ENCODE measurements at places on chromosomes 3 and 15.

- DNase-seq, result no peak
Observed at GRCh38 chr3:134464064-134464688, 21.6 kb downstream of the ANAPC13 start.

DNA sequence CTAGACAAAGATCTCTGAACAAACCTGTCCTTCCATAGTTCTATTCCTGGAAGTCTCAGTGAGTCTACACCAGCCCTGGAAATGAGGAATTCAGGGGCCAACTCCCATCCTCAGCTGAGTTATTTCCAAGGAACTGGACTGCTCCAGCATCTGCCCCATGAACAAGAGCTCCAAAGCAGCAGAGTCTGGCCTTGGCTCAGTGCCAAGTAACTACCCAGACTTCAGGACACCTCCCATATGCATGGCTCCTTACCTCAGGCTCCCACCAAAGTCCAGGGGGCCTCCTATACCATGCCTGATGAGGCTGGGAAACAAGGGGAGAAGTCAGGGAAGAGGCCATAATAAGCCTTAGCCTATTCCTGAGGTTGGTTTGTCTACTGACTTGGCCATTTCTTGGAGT, 45.0 kb downstream of the FAIM start:
- no peak for DNase-seq

- no peak for DNase-seq
Observed at GRCh38 chr15:67196222-67196621, 58.2 kb downstream of the AAGAB start.

DNA sequence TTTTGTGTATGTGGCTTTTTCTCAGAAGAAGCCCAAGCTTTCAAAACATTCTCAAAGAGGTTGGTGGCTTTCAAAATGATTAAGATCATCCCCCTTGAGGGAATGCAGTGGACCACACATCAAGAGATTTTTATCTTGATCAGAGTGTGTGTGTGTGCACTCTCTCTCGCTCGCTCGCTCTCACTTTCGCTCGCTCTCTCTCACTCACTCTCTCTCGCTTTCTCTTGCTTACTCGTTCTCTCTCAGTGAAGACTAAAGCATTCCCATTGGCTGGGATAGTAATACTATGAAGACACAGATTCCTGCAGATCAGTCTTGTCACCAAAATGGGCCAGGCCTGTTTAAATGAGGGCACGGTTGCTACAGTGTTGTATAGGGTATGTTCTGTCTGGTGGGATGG, 365.7 kb downstream of the EDEM1 start:
- no peak for DNase-seq

GRCh38 chr15:31383139-31383538, 56.5 kb downstream of the KLF13 start:
- no peak for DNase-seq

DNA sequence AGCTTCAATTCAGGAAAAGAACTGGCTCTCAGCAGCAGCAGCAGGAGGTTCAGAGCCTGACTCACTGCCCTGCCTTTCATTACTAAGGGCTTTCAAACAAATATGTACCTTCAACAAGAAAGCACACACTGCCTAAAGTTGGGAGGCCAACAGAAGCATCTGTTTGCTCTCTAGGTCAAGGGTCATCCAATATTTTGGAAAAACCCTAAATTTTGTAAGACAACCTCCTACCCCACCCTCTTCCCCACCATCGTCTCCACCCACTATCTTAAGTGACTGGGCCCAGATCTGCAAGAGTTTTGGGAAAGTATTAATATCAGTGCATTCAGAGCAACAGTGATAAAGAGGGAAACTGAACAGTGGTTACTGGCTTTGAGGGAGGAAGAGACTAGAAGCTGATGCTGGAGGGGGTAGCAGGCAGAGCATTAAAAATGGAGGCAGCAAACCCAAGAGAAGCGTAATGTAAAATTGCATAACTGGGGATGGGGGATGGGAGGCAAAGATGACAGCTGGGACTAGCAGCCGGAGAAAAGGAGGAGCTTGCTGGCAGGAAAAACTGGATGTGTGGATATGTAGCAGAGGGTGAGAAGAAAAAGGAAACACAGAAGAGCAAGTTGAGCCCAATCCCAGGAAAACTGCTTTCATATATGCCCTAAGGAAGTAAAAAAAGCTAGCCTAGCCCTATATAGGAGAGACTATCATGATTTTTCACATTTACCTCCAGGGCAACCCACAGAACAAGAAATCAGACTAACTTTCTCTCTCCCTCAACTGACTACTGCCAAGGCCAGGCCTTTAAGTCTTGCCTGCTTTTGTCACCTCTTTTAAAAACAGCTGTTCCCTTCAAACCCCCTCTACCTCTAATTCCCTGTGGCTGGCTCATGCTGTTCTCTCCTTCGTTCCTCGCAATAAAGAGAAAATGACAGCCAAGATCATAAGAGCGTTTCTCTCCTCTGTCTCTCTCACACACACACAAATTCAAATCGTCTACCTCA, 31.4 kb downstream of the NPTN start:
- DNase-seq, result no peak

- DNase-seq, result no peak
Observed at GRCh38 chr3:57959423-57960173, 48.6 kb upstream of the FLNB start.

DNA sequence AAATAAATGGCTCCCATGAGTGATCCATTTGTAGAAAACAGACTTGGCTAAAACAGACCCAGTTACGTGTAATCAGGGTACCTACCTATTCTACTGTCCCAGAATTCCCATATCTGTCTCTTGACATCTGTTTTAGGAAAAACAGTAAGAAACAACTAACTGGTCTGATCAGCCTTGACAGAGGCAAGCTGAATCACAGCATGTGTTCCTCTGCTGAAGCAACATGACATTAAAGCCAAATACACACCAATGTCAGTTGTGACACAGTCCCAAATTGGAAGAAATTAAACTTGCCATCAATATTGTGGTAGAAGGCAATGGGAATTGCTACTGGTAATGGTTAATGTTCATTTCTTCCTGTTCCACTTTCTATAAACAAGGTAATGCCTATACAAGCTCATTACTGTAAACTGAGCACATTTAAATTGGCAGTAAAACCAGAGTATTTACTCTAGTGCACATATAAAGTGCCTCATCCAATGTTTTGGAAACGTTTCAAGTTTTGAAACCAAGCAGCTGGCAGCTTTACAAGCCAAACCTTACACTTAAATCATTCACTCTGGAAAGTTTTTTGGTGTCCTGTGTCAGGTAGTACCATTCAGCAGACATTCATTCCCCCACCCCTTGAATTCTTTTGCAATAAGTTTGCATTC, 27.0 kb downstream of the ALDH1A2 start:
- DNase-seq, result no peak

DNA sequence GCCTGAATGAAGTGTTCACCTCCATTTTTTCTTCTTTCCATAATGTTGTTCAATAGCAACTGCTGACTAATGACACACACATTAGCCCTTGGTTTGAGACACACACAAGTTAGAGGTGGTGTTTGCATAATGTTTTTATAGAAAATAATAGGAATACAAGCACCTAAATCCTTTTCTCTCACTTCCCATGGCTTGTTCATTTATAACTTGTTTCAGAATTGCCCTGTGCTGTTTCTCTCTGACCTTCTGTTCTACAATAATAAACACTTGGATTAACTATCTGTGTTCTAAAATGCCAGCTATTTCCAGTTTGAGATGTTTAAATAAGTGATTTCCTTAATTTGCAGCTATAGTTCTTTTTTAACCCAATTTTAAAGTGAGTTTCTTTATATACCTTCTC, 525.1 kb upstream of the ROBO2 start:
- DNase-seq, result no peak

DNA sequence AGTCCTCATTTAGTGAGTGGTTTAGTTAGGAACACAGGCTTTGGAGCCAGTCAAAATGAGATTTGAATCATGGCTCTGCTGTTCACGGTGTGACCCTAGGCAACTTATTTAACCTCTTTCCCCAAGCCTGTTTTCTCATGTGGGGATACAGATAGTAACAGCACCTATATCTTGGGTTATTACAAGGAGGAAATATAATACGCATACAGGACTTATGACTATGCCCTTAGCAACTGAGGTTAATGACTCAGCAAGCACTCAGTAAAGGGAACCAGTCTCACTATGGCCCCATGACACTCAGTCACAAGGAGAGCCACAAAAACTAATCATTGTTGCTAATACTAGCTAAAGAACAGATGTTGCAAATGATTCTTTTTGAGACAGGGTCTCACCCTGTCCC, 45.9 kb downstream of the SUMF1 start:
- no peak for DNase-seq

GRCh38 chr3:149090907-149091306, 4.6 kb upstream of the HLTF start:
- DNase-seq, result no peak

GRCh38 chr3:128491941-128492670, 895 bp downstream of the GATA2 start:
- no peak for DNase-seq

DNA sequence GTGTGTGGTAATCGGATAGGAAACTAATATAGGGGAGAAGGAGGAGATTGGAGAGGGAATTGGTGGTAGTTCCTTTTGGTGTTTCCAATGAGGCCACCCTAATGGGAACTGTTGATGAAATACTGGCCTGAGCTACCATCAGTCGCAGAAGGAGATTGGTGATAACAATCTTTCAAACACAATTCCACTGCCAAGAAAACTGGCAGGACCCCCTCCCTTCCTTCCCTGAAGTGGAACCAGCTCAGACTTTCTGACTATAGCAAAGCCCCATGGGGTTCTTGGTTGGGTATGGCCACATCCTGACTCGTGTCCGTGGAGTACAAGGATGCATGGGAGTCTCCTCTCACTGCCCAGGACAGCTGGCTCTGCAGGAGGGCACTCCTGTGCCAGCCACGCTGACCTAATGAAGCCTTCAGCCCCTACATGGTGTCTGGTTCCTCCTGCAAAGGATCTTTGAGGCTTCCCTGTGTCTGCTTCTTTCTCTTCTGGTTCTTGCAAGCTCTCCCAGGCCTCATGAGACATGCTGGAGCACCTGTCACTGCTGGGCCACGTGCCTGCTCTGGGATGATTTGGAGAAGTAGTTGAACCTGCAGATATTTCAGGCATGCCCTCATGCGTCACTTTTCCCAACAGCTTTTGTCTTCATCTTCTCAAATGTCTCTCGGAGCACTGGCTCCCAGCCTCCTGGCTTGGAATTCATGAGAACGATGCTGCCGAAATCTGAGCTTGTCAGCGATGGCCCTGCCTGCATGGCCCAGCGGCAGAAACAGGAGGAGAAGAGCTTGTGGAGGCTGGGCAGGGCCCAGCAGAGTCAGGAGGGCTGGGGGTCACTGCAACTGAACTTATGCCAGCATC, 90.0 kb upstream of the ADPGK start:
- DNase-seq, result no peak

DNA sequence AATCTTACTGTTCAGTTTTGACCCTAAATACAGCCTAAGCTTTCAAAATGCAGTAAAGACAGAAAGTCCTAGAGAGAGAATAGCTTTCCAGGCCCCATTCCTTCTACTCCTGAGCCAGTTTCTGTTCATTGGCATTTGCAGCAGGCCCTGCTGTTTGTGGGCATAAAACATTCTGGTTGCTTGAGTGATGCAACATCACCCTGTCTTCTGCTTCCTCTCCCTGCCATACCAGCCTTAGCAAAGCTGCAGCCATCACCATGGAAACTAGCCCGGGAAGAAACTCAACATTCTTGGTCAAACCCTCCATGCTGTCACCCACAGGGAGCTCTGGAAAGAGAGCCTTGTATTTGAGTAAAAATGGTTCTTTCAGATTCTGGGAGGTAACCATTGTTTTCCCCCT, 325.7 kb downstream of the MAGI1 start:
- no peak for DNase-seq

- no peak for DNase-seq
Observed at GRCh38 chr15:100531204-100531603, 2.5 kb upstream of the CERS3 start.

GRCh38 chr3:119669906-119670570, 7.2 kb downstream of the COX17 start:
- DNase-seq, result no peak

Measured in activated naive CD4-positive, alpha-beta T cell treated with anti-CD3 and anti-CD28 coated beads, Interleukin-2, amount 10 ng/mL, durations not matched to agents 7 days and 5 days (primary cell).